Melanocyte of skin (primary cell): ENCODE measurements at places on chromosomes 4 and X. TPM values are rescaled to one million over a fixed set of nuclear protein-coding genes. Genes with fewer than 3 reads are reported as not detected.

LRRC66 gene
- total RNA-seq = under 0.01 and 0.31 TPM in 2 replicates

CACNA1F gene
- total RNA-seq = under 0.01 TPM in 2 replicates

TLR8 gene
- total RNA-seq = not detected in 2 replicates

CSAG3 gene
- total RNA-seq = not detected in 2 replicates

CCDC158 gene
- under 0.01 TPM in 1 of 2 replicates, not detected in the other for total RNA-seq

PKD2 gene
- 42.6 and 59.8 TPM in 2 replicates for total RNA-seq

MAGED4B gene
- total RNA-seq = 12.4 and 33.1 TPM in 2 replicates

IL1RAPL1 gene
- total RNA-seq = 3.0 and 3.1 TPM in 2 replicates

RPS6KA3 gene
- total RNA-seq = 51.6 and 59.4 TPM in 2 replicates

NOX1 gene
- not detected in 2 replicates for total RNA-seq

NHSL2 gene
- not detected in 2 replicates for total RNA-seq

DMD gene
- total RNA-seq = 10.3 and 28.7 TPM in 2 replicates

TMEM164 gene
- total RNA-seq = 14.5 and 21.8 TPM in 2 replicates

L1CAM gene
- 121 and 127 TPM in 2 replicates for total RNA-seq

GLOD5 gene
- not detected in 2 replicates for total RNA-seq

TFDP3 gene
- not detected in 2 replicates for total RNA-seq

PLAC1 gene
- not detected in 2 replicates for total RNA-seq

DCAF12L2 gene
- total RNA-seq = not detected in 2 replicates

ADH7 gene
- total RNA-seq = not detected in 2 replicates

CPXCR1 gene
- not detected in 2 replicates for total RNA-seq

CXCL11 gene
- 0.69 and 0.73 TPM in 2 replicates for total RNA-seq

LGI2 gene
- total RNA-seq = not detected in 2 replicates

FGF16 gene
- not detected in 2 replicates for total RNA-seq

PROM1 gene
- total RNA-seq = 1.00 and 2.3 TPM in 2 replicates

DRP2 gene
- 0.31 and 0.33 TPM in 2 replicates for total RNA-seq

HTN3 gene
- not detected in 2 replicates for total RNA-seq

MED14 gene
- total RNA-seq = 25.0 and 31.5 TPM in 2 replicates

GABRE gene
- 0.36 TPM in 1 of 2 replicates, not detected in the other for total RNA-seq

SPANXD gene
- not detected in 2 replicates for total RNA-seq

TREX2 gene
- 1.3 and 3.4 TPM in 2 replicates for total RNA-seq

GAGE12F gene
- not detected in 2 replicates for total RNA-seq

KIT gene
- 50.6 and 61.4 TPM in 2 replicates for total RNA-seq

IL3RA gene
- total RNA-seq = not detected in 2 replicates

SERPINA7 gene
- not detected in 2 replicates for total RNA-seq

BOD1L1 gene
- 20.6 and 25.4 TPM in 2 replicates for total RNA-seq
